ENCODE measurements at places on chromosomes 5 and 9.

DNA sequence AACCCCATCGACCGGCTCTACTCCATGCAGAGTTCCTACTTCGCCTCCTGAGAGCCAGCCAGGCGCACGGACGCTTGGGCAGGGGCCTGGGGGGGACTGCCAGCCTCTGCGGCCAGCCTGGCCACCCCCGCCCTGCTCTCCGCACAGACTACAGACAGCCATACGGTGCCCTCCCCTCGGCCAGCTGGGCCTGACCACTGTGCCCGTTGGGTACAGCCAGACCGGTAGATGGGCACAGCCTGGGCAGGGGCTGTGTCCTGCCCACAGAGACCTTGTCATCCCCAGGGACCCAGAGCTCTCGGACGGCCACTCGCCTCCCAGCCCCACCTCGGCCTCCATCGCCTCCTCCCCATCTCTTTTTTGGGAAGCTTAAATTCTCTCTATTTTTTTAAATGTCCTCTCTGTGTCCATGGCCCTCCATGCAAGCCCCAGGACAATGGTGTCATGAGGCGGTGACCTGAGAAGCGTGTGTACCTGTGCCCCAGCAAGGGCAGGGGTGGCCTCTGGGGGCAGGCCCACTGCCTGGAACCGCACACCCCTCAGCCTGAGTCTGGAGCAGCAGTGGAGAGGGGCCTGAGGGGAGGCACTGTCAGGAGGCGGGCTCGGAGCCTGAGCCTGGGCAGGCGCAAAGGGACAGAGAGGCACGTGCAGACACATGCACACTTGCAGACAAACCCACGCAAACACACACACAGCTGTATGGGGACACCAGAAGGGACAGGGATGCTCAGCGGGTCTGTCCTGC, 82.8 kb downstream of the LMX1B start:
- no peak for DNase-seq

DNA sequence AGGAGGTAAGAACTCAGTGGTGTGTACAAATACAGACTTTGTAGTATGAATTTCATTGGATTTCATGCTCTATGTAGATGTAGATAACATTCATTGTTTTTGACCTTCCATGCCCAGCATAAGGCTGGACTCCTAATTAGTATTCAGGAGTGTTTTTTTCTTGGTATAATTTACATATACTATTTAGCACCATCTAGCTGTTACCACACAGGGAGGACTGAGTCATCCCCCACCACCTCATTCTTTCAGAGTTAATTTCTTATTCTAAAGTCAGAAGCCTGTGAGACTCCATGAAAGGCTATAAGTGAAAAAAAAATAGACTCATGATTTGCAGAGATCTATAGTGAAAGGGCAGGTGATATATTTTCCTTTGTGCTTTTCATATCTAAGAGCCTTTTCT, 555.0 kb downstream of the PRR16 start:
- no peak for DNase-seq

- DNase-seq = no peak
Observed at GRCh38 chr5:35671541-35672295, 54.1 kb downstream of the SPEF2 start.

GRCh38 chr5:111869681-111870080, 112.7 kb upstream of the NREP start:
- no peak for DNase-seq

DNA sequence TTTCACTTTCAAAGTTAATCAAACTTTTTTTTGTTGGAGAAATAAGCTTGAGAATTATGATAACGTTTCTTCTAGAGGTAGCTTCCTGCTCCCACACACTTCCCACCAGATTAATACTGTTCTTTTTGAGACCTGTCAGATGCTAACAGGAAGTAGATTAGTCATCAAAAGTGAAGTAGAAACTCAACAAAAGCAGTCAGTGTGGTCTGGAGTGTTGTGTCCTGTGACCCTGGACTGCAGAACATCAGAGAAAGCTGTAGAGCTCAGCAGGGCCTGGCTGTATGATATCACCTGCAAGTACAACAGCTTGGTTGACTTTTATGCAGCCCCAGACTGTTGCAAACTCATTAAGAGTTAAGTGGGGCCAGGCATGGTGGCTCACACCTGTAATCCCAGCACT, 495.7 kb upstream of the CYLC2 start:
- no peak for DNase-seq

DNA sequence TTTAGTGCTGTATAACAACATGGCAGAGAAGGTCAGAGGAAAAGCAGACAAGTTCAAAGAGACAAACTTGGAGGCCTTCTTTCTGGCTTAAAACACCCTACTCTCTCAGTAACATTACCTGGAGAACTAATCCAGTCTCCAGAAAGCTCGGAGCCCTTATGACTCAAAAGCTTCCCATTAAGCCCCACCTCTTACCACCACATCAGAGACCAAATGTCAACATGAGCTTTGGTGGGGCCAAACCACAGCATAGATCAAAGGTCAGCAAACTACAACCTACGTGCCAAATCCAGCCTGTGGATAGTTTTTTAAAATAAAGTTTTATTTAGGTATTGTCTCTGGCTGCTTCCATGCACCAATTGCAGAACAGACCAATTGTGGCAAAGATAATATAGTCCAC, 589.9 kb downstream of the DNAH5 start:
- no peak for DNase-seq

DNA sequence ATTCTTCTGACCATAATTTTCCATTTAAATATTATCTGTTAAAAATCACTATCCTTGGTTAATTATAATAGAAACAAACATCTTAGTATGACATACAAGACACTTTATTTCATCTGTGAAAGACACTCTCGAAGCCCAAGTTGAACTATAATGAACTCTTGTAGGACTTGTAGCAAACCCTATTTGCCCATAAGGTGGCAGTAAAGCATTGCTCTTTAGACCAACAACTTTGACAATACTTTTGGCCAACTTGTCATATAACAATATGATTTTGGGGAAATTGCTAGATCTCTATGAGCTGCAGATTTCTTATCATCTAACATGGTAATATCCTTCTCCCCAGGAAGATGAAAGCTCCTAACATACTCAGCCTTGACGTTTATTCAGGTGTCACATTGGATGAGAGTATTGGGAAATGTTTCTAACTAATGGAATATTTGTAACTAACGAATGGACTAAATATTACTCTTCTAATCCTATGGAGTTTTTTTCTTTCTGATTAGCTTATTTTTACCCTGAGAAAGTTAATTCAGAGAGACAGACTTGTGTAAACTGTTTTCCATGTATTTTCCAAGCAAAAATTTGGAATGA, 11.0 kb downstream of the SPINK14 start:
- peak; percentile 51 for DNase-seq

DNA sequence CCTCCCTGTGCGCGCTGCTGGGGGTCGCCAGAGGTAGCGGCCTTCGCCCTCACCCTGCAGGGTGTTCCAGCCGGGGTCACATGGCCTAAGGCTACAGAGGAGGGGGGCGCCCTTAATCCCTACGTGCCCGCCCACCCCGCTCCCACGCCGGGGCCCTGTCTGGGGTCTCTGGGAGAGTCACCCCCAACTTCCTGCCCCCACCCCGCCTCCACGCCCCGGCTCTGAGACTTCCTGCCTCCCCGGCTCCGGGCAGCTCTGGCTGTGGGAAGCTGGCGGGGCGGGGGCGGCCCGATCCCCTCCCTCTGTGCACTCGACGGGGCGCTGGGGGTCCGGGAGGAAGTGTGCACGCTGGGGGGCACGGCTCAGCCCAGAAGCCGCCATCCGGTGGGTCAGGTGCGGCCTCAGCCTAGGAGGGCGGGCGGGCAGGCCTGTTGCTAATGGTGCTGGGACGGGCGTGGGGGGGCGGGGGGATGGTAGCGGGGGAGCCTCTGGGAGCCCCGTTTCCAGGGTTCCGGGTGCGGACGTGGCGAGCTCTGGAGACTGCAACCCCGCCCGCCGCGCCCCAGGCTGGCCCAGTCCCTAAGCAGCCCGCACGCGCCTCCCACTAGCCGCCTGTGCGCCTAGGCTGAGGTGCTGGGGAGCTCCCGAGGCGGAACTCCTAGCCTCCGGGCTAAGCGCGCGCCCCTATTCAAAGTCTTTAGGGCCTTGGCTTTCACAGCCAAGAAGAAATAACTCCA, 61.6 kb downstream of the CXXC5 start:
- DNase-seq = peak; percentile 26

- DNase-seq = no peak
Observed at GRCh38 chr9:970151-970996, 6.1 kb upstream of the DMRT3 start.

DNA sequence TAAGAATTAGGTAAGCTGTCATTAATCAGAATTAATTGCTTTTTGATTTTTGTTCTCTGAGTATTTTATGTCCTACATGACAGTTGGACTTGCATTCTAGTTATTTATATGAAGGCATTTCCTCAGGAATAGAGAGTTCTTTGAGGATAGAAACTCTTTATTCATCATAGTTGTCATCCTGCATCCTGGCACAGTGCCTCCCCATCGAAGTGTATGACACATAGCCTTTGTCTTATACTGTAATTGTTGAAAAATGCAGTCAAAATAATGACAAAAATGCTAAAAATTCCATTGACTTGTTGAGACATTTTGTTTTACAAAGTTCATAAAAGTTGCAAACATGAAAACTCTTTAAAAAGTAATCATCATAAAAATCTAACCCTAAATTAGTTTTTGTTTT, 36.5 kb downstream of the CFAP95 start:
- no peak for DNase-seq

- DNase-seq = no peak
Observed at GRCh38 chr5:14240359-14240758, 97.2 kb downstream of the TRIO start.

- no peak for DNase-seq
Observed at GRCh38 chr5:107979291-107979690, 308.6 kb upstream of the EFNA5 start.

DNA sequence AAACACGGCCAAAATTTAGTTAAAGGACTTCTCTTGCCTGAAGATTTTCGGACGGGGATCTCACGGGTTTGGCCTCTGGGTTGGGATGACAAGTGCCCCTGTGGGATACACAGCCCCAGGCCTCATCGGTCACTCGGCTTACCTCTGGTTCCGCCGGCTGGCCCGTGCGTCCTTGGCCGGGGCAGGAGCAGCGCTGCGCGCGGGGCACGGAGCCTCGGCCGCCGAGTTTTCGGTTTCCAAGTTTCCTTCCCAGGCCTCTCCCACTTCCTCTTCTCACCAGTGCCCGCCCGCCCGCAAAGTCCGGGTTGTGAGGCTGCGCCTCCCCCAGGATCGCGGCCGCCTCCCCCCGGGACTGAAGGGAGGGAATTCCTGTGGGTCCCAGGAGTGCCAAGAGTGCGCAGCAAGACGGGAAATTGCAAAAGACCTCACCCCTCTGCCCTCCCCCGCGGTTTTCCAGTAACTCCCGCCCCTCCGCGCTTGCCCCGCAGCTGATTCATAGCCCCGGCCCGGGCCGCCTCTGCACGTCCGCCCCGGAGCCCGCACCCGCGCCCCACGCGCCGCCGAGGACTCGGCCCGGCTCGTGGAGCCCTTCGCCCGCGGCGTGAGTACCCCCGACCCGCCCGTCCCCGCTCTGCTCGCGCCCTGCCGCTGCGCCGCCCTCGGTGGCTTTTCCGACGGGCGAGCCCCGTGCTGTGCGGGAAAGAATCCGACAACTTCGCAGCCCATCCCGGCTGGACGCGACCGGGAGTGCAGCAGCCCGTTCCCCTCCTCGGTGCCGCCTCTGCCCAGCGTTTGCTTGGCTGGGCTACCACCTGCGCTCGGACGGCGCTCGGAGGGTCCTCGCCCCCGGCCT, at the start of gene OSMR:
Gene OSMR (plus strand): TSS at position 487 of the 853 bp plus-strand sequence. CDS start 23,033 bp downstream, outside the sequence.
- DNase-seq = no peak

- DNase-seq = peak; percentile 11
Observed at GRCh38 chr9:91161465-91162300, 200.0 kb downstream of the AUH start.

GRCh38 chr5:118052503-118052902, 935.8 kb downstream of the DTWD2 start:
- DNase-seq = no peak

DNA sequence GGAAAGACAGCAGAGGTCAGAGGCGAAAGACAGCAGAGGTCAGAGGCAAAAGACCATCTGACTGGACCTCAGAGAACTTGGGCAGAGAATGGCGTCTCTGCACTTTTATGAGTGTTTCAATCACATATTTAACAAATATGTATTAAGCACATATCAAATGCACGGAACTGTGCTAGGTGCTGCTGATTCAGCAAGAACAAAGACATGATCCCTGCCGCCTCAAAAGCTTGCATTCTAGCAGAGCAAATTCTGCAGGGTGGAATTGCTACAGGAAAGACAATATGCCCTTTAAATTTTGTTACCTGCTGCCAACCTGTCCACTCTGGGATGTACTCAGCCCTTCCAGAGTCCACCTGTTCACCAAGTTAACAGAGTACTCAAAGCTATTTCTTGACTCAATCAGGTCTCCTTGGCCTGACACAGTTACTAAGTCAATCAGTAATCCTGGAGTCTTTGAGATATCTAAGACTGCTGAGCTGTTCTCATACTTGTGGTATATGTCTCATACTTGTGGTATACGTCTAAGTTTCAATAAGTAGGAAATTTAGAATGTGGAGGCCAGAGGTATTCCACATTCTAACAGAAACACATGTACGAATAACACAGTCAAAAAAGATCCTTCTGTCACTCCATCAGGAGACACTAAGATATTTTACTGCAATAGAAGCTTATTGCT, 131.8 kb downstream of the GNAQ start:
- no peak for DNase-seq

GRCh38 chr9:86413971-86414880, 60.0 kb upstream of the TUT7 start:
- no peak for DNase-seq

- DNase-seq = no peak
Observed at GRCh38 chr5:62920856-62921255, 342.2 kb downstream of the LRRC70 start.

- DNase-seq = no peak
Observed at GRCh38 chr5:95861864-95862561, 39.5 kb upstream of the GLRX start.

- no peak for DNase-seq
Observed at GRCh38 chr9:108836319-108836718, 19.5 kb downstream of the ACTL7B start.

DNA sequence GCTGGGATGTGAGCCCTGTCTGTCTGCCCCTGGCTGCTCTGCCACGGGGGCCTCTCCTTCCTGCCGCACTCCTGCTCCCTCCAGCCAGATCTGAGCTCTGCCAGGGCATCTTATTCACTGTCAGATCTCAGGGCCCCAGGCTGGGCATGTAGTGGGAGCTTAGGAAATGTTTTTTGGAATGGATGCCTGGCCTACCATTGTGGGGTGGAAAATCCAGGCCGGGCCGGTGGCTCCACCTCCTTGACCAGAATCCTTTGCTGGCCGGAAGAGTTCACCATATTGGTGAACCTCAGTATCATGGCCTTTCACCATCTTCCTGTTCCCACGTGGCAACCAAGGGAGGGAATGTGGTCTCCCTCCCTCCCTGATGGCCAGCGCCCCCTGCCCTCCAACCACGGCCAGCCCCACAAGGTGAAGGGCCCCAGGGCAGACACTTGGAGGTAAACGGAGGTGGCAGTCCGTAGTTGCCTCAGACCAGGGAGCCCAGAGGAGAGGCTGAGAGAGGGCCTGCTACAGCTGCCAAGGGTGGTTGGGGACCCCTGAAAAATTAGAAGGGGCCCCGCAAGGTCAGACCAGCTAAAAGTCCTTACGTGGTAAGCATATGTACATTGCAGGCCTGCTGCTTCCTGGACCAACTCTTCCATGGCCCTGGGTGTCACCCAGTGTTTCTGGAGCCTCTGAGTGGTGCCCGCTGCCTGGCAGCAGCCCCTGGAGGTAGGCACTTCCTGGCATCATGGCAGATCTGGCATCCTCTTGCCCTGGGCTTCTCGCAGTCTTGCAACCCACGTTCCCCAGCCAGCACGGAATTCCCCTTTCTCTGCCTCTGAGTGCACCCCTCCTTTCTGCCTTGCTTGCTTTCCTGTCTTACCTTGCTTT, 153.3 kb downstream of the RGS3 start:
- no peak for DNase-seq
